NCI-H1436 (cell line): ENCODE measurements at places on chromosomes 12 and 14.
A peak's percentile ranks its signal among the peaks of the same experiment; 100 is the strongest.

GRCh38 chr12:125689576-125690410, 624.6 kb downstream of the AACS start:
- no peak for DNase-seq

GRCh38 chr14:104724407-104724980, 465 bp downstream of the ADSS1 start:
- DNase-seq: no peak

GRCh38 chr12:21296348-21296747, 38.4 kb downstream of the SLCO1A2 start:
- DNase-seq: no peak

GRCh38 chr12:905261-906031, 44.0 kb downstream of the RAD52 start:
- no peak for DNase-seq

DNA sequence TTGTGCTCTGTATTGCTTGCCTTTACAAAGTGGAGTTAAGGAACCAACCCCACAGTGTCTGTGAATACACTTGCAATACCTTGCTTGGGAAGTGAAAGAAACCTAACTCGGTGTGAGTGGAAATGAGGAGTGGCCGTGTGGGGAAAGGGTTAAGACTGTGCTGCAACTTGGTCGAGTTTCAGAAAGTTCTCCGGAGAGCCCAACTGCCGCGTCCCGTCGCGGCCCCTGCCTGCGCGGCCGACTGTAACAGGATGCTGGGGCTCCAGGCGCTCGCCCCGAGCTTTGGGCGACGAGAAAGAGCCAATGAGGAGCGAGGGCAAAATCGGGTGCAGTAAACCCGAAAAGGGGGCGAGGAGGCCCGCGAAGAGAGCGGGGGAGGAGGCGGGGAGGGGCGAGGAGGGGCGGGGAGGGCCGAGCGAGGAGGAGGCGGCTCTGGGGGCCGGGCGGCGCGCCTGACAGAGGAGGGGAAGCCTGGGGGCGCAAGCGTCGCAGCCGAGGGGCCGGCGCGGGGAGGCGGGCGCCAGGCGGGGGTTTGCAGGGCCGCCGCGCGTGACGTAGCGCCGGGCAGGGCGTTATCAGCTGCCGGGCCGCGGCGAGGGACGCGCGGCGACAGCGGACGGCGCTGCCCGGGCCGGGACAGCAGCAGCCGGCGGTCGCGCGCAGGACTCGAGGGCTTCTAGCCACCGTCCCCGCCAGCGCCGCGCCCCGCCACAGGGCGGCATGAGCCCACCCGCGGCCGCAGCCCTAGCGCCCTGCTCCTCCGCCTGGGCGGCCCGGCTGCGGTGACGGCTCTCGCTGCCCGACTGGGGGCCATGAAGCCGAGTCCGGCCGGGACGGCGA, at the start of gene DACT1:
TSS of gene DACT1 (plus strand) at position 572 of the 840 bp plus-strand sequence. CDS start at position 813, 241 bp downstream.
- DNase-seq: peak; percentile 23

DNA sequence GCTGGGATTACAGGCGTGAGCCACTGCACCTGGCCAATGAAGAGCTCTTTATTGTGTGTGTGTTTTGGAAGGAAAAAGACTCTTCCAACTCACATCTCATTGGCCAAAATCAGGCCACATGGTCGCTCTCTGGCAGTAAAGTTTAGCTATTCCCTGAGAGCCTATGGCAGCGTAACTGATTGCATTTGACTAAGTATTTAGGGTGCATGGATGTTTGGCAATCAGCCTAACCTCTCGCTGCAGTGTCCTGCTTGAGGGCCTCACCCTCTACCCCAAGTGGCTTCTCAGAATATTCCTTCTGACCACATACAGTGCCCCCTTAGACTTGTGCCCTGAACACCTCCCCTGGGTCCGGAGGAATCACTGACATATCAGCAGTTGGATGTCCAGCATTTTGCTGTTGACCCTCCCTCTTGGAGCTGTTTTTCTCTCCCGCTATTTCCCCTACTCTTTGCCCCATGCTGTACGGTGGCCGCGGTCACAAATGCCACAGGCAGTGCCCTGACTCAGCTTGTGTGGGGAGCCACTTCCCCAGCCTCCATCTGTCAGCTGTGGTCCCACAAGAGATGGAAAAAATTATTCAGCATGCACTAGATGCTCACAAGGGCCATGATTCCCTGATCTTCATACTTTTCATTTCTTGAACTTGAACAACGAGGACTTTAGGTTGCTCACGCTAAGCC, 9.5 kb downstream of the PHETA1 start:
- no peak for DNase-seq

DNA sequence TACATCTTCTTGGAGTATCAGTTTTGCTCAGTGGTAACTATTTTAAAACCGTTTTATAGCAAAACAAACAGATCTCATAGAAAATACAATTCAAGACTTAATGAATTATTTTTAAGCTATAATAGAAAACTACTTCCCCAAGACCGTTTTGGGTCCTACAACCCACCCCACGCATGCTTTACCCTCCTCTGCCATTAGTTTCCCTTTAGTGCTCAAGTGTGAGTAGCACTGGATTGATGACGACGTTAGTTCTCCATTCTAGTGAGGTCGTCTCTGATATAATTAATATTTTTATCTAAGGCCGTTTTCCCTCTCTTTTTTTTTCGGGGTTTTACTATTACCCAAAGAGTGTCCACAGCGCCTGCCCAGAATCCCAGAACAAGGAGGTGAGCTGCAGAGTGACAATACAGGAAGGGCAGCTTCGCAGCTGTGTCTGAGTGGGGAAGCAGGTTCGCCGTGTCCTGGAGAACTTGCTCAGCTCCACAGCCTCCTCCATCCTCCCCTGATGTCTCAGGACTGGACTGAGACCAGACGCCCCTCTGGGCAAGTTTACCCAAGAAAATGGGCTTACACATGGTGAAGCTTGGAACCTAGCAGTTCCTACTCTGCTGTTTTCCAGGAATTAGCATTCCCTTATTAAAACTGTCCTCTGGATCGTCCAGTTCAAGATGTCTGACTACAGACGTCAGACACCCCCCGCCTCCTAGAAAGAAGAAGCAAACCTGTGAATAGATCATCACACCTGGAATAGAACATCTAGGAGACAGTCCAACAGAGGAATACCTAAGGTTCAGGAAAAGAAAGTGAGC, 31.9 kb upstream of the MON2 start:
- no peak for DNase-seq

GRCh38 chr14:74480046-74480445, 13.1 kb downstream of the NPC2 start:
- no peak for DNase-seq

DNA sequence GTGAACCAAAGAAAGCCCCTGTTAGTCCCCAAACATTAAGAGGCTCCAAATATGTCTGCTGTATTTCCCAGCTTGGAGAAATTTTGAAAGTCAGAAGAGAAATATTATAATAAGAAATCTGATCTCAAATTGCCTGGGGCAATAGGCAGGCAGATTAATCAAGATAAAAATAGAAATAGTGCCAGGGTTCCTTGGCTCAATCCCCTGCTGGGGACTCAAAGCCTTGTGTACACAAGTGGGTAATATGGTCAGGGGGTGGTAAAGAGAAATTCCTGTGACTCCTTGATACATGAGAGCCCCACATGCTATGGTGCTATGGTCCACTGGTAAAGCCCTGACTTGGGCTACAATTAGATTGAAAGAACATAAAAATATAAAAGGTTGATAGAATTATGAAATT, 41.3 kb upstream of the ARID2 start:
- no peak for DNase-seq

DNA sequence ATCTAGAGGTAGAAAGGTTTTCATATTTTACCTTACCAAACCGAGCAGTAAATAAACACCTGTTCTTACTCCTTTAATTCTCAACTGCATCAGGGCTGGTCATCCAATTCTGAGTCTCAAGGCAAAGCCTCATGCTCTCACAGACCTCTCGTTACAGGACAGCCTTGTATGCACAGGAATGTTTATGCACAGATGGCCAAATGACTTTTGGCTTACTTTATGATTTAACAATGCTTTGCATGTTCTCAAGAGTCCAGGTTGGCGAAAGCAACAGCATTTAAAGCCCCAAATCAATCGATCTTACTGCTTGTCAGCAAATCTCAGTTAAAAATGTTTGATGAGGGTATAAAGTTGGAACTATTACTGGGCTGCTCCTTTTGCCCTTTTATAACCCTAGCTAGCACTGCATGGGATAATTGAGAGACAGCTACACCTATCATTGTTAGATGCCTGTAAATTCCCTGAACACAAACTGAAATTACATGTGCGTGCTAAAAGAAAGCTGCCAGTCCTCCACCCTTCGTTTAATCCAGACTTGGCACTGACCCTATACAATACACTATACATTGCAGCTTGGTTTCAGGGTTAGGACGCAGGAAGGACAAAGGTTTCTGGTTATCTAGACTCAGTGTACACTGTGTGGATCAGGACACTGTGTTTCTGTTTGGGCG, 63.6 kb downstream of the TMCC3 start:
- DNase-seq: no peak

DNA sequence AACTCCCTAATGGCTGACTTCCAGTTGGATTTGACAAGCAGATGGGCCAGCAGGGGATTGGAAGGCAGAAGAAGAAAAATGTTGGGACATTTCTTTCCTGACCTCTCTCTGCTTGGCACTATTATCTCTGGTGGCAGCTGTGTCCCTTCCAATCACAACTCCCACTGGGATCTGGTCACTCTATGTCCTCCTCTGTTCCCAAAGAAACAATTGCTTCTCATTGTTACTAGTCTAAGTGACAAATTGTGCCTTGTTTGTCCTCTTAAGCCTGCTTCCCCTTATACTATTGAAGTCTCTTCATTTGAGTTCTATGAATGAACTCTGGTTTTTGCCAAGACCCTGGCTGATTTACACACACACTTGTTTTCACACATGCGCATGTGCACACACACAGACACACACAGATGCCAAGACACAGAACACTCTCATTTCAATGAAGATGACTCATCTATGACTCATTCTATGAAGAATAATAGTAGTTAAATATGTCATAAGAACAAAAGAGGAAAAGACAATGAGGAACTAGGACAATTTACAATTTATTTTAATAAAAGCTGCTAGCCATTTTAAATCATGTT, 83.0 kb upstream of the FAR2 start:
- DNase-seq: no peak

DNA sequence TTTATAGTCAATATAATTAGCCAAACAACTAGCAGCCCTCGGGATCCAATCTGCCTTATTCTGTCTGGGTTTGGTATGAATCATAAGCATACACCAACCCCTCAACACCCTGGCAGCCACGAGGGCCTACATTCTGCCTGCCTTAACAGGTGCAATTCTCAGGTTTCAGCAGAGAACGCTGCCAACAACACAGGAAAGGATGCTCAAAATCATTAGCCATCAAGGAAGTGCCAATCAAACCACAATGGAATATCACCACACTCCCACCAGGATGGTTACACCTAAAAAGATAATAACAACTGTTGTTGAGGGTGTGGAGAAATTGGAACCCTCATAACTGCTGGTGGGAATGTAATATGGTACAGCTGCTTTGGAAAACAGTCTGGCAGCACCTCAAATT, 122.8 kb downstream of the TTC7B start:
- peak; percentile 23 for DNase-seq

DNA sequence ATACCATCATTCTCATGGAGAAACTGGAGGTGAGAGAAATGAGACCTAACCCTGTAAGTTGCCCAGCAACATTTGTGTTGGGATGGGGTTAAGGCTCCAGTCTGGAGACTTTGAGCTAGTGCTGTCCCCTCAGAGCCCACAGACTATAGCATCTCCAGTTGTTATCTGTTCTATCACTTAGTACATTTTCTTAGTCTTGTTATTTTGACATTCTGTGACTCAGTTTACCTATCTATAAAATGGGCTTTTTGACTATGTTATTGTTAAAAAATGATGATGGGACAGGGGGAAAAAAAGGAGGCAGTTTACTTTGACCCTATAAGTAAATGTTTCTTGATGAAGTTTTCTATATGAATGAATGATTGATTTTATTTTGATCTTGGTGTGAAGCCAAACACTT, 45.8 kb upstream of the PTCSC3 start:
- no peak for DNase-seq

- no peak for DNase-seq
Observed at GRCh38 chr14:64787619-64788018, 83.4 kb downstream of the PLEKHG3 start.

DNA sequence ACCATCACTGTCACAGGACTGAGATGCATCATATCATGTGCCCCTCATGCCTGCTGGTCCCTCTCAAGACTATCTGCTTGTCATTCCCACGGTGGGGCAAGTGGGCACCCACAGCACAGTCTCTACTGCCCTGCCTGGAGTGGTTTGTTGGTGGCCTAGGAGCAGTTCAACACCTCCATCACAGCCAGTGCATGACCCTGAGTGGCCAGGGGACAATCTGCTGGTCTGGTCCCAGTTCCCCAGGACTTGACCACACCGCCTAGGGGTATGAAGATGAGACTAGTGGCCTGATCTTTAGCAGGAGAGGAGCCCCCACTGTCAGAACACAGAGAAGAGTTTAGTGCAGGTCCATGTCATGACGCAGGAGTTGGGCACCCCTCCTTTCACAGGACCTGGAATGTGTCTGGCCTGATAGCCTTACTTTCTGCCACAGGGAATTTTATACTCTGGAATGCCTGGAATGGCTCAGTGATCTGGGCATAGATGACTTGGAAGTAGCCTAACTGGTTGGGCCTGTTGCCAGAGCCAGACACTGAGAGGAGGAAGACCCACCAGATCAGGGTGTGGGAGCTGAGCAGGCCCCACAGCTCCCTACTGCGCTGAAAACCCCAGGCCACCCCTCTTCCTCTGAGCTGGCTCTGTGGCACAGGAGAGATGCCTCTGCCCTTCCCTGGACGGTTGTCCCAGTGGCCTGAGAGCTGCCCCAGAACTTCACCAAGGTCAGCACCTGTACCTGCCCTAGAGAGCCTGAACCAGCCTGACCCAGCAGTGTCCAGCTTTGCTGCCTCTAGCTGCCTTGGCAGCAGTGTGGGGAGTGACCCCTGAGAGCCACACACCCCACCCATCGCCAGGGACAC, 83.3 kb downstream of the PUS7L start:
- DNase-seq: no peak

GRCh38 chr14:23398348-23398747, 9.7 kb downstream of the MYH6 start:
- no peak for DNase-seq

GRCh38 chr12:128856791-128857078, 3.5 kb downstream of the GLT1D1 start:
- no peak for DNase-seq

- no peak for DNase-seq
Observed at GRCh38 chr12:15962760-15963159, 51.6 kb downstream of the DERA start.

- no peak for DNase-seq
Observed at GRCh38 chr12:83145325-83145840, 458.7 kb downstream of the TMTC2 start.

DNA sequence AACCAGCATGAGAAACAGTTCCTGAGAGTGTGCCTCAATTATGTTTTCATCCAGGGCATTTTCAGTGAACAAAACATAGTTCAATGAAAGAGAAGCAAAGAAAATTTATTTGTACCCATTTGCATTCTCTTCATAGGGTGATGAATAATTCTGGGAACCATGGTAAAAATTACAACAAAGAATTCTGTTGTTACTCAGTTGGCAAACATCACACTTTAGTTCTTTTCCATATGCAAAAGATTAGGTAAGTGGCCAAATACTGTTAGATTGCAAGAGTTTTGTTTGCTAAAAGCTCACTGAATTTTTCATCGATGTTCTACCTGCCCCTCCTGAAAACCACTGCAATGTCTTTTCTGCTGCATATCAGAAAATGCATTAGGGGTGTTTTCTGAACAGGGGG, 132.4 kb upstream of the RGS6 start:
- no peak for DNase-seq

GRCh38 chr12:11812586-11813437, 163.3 kb downstream of the ETV6 start:
- DNase-seq: peak; percentile 51
